CD8-positive, alpha-beta T cell (primary cell): ENCODE measurements at places on chromosomes 2 and 18. TPM values are rescaled to one million over a fixed set of nuclear protein-coding genes. Genes with fewer than 3 reads are reported as not detected.

Gene PSMD14
- total RNA-seq: 28.3 TPM

Gene PRKAG3
- not detected for total RNA-seq

DNA sequence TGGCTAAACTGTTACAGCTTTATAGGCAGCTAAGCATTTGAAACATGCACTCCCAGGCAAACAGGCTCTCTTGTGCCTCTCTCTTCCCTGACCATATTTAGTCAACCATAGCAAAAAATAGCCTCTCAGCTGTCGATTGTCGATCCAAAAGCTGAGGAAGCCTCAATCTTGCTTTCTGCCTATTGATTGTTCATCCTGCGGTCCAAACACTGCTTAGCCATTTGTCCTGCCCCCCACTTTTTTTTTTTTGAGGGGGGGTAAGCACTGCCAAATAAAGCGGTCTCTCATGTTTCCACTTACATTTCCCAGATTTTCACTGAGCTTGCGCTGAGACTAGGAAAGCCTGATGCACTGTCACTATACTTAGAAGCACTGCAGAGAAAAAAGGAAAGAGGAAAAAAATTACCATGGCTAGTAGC is 90.8 kb downstream of the MIB1 start:
- DNase-seq: no peak

GRCh38 chr2:85017411-85018048 is 46.6 kb downstream of the KCMF1 start:
- no peak for DNase-seq

DNA sequence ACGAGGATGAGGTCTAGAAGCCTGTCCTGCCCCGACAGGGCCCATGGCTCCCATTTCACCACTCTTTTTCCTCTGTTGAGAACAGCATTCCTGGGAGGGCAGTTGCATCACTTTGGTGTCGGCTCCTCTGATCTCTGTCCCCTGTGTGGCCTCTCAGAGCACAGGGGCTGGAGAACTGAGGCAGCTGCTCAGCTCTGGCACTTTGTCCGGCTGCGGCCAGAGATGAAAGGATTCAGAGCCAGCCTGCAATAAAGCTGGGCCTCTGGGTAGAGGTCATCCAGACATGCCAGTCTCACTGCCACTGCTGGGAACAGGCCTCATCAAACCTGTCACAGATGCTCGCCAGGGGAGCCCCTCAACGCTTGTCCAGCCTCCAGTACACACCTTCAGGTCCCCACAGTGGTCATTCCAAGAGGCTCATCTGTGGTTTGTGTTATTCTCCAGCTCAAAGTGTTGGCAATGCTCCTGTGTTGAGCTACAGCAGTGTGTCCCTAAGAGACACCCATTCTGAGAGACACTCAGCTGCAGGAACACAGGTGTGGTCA is 13.1 kb upstream of the ROCK2 start:
- DNase-seq: no peak
